ENCODE measurements at places on chromosomes 2 and 18. TPM values are rescaled to one million over a fixed set of nuclear protein-coding genes. Genes with fewer than 3 reads are reported as not detected.

Gene ABCG8
- total RNA-seq = not detected

Gene SLC9A4
- not detected for total RNA-seq

Gene ASB18
- not detected for total RNA-seq

Gene CAVIN2
- 15.0 TPM for total RNA-seq

Gene OSR1
- 180 TPM for total RNA-seq

Gene POLR1A
- 19.0 TPM for total RNA-seq

Gene CACNB4
- 5.6 TPM for total RNA-seq

Gene STARD6
- total RNA-seq = not detected

Gene OR6B3
- not detected for total RNA-seq

Gene MC4R
- total RNA-seq = not detected

Gene MDH1B
- 1.4 TPM for total RNA-seq

Gene CCBE1
- 1.6 TPM for total RNA-seq

Gene GPR75
- total RNA-seq = 6.7 TPM

Gene BMP10
- not detected for total RNA-seq

Gene SLC25A52
- total RNA-seq = not detected

Gene FHOD3
- 19.8 TPM for total RNA-seq

Gene SLC5A7
- 0.14 TPM for total RNA-seq

Gene SERPINB7
- total RNA-seq = not detected

Gene MYO5B
- 13.5 TPM for total RNA-seq

Gene ZNF396
- total RNA-seq = 0.95 TPM

Gene POTEC
- not detected for total RNA-seq

Gene QPCT
- total RNA-seq = 6.8 TPM

Gene KCNK3
- total RNA-seq = 19.6 TPM

Gene CFAP210
- not detected for total RNA-seq

Gene TMEM178A
- total RNA-seq = 5.4 TPM

Gene DHRS9
- 0.95 TPM for total RNA-seq

Gene HMSD
- total RNA-seq = not detected

Gene FSIP2
- total RNA-seq = 1.2 TPM

Gene PPIL3
- total RNA-seq = 25.5 TPM

Gene CIB4
- not detected for total RNA-seq

All from thoracic aorta (tissue), 2 donors.